WTC11 (cell line): ENCODE measurements at places on chromosomes 6 and 20.

DNA sequence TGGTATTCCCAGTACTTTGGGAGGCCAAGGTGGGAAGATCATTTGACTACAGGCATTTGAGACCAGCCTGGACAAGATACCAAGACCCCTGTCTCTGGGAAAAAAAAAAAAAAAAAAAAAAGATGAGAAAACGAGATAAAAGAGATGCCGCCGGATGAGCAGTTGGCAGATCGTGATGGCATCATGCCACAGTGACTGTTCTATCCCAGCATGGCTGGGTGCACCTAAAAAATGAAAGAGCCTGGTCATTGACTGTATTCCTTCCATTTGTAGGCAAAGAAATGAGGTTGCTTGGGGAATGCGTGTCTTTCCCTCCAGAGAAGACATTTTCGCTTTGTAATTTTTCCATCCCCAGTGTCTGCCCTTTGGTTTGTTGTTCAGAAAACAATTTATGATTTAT, 12.9 kb downstream of the AKAP12 start:
- DNase-seq = no peak

- DNase-seq = no peak
Observed at GRCh38 chr6:156425359-156426020, 351.7 kb upstream of the ARID1B start.

- DNase-seq = no peak
Observed at GRCh38 chr6:159695984-159696383, 2.9 kb upstream of the SOD2 start.

- DNase-seq = no peak
Observed at GRCh38 chr20:37749620-37750403, 56.0 kb downstream of the CTNNBL1 start.

DNA sequence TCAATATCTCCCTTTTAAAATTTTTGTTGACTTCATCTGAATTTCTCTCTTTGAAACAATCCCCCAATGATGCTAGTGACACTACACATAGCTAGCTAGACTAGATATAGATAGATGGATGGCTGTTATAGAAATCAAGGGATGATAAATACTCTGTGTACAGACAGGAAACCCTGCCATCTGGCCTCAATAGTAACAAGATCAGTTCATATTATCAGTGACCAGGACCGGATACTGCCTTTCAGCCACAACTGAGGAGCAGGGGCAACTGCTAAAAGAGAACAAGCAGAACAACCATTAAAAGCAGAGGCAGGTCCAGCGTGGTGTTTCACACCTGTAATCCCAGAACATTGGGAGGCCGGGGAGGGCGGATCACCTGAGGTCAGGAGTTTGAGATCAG, 118.3 kb upstream of the FAM184A start:
- no peak for DNase-seq

DNA sequence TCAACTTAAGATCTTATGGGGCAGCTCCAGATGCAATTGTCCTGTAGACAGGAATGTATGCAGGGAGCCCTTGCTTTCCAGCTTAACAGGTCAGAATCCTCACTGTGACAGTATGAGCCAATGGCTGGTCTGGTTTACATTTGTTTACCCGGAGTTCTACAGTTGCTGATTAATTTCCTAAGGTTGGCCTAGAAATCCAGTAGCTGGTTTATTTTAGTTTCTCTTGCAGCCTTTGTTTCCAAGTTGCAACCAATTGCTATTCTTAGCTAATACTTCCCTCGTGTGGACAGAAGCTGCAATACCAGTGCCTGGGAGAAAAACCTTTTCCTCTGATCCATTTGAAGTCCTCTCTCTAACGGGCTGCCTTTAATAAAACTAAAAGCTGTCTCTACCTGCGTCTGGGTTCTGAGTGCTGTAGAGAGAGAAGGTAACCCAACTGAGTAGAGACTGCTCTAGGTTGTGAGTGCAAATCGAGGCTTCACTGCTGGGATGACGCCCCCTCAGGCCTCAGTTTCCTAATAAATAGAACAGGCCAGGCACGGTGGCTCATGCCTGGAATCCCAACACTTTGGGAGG, 45.9 kb downstream of the ZNF217 start:
- DNase-seq = peak; percentile 39
